ENCODE measurements at places on chromosomes 12 and 14. TPM values are rescaled to one million over a fixed set of nuclear protein-coding genes. Genes with fewer than 3 reads are reported as not detected.

NUP37 gene
- total RNA-seq, result 90.8 TPM

COA8 gene
- 53.1 TPM for total RNA-seq

ITGB7 gene
- 0.33 TPM for total RNA-seq

TAS2R30 gene
- total RNA-seq, result not detected

SH2B3 gene
- 5.8 TPM for total RNA-seq

HOXC4 gene
- total RNA-seq, result 4.3 TPM

KRT7 gene
- total RNA-seq, result 4,321 TPM

HOXC12 gene
- total RNA-seq, result not detected

ACOT6 gene
- total RNA-seq, result not detected

PNP gene
- 164 TPM for total RNA-seq

INSM2 gene
- total RNA-seq, result not detected

TSPAN19 gene
- not detected for total RNA-seq

GALNT16 gene
- 2.4 TPM for total RNA-seq

ATL1 gene
- total RNA-seq, result 5.3 TPM

ANKS1B gene
- total RNA-seq, result 0.38 TPM

CNPY2 gene
- 120 TPM for total RNA-seq

ASB2 gene
- total RNA-seq, result 3.5 TPM

SIX6 gene
- not detected for total RNA-seq

Measured in A549 treated with CORT108297 at 1 μM for 4 hours (cell line).